ENCODE measurements at places on chromosomes 3 and 15.

- DNase-seq: no peak
Observed at GRCh38 chr15:55673287-55673686, 69.7 kb downstream of the PRTG start.

- DNase-seq: no peak
Observed at GRCh38 chr3:191275751-191276150, 53.4 kb upstream of the CCDC50 start.

GRCh38 chr3:157263027-157263426 is 103.1 kb upstream of the CCNL1 start:
- no peak for DNase-seq

GRCh38 chr3:30770387-30770786 is 124.1 kb downstream of the GADL1 start:
- no peak for DNase-seq

GRCh38 chr3:53195602-53196574 is 34.9 kb downstream of the PRKCD start:
- no peak for DNase-seq

DNA sequence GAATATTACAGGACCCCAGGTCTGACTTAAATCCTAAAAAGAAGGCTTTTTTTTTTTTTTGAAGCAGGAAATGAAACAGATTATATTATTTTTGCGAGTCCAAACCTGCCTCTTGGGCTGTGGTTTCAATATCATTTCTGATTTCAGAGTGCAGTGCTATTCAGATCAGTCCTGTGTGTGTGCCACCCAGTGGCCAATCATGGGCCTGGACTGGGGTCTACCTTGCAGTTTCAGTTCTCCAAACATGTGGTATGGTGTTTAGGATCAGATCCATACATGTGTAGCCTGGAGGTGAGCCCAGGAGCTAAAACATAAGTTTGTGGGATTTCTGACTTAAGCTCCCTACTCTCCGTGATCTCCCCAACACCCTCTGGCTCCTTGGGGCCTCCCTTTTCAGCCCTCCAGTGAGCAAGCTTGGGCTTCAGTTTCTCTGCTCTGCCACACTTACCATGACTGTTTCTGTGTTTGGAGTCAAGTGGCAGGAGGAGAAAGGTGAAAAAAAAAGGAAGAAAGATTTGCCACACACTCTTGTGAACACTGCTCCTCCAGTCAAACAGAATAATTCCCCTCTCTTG is 12.1 kb upstream of the THSD4 start:
- DNase-seq: no peak

- no peak for DNase-seq
Observed at GRCh38 chr3:10206166-10206511, 41.4 kb downstream of the IRAK2 start.

GRCh38 chr15:71654042-71654719 is 156.2 kb upstream of the NR2E3 start:
- DNase-seq: no peak

- no peak for DNase-seq
Observed at GRCh38 chr3:103295974-103296570, 861.3 kb downstream of the ZPLD1 start.

GRCh38 chr3:196181127-196181546 is 30.1 kb downstream of the ZDHHC19 start:
- no peak for DNase-seq

GRCh38 chr15:95025924-95026728 is 794.8 kb downstream of the MCTP2 start:
- no peak for DNase-seq

- no peak for DNase-seq
Observed at GRCh38 chr3:143265501-143266070, 146.0 kb downstream of the CHST2 start.

GRCh38 chr3:179840985-179841384 is 188.1 kb downstream of the USP13 start:
- DNase-seq: no peak

All from bone marrow (tissue), 2 donors.